ENCODE measurements at places on chromosomes 4 and X. TPM values are rescaled to one million over a fixed set of nuclear protein-coding genes. Genes with fewer than 3 reads are reported as not detected.

Gene XG
- total RNA-seq = not detected

Gene MAGEB17
- total RNA-seq = not detected

Gene PNMA6F
- total RNA-seq = not detected

- no peak for DNase-seq
- no peak overlapping the region for H3K4me3 ChIP-seq
- no peaks in the 10 kb centered on the region for H3K36me3 ChIP-seq
- H3K27me3 ChIP-seq = no peaks in the 10 kb centered on the region
- H3K27ac ChIP-seq = no peak overlapping the region
- H3K4me1 ChIP-seq = no peaks in the 10 kb centered on the region
These were observed 1010.8 kb downstream of the STPG2 start for GRCh38 chr4:97132435-97132834.

- H3K27ac ChIP-seq = no peak overlapping the region
- no peaks in the 10 kb centered on the region for H3K4me1 ChIP-seq
- H3K27me3 ChIP-seq = peaks cover 9% of the 10 kb centered on the region
- no peaks in the 10 kb centered on the region for H3K36me3 ChIP-seq
- no peak overlapping the region for H3K4me3 ChIP-seq
These were observed 100.8 kb upstream of the USP38 start for GRCh38 chr4:143083756-143084472.

DNA sequence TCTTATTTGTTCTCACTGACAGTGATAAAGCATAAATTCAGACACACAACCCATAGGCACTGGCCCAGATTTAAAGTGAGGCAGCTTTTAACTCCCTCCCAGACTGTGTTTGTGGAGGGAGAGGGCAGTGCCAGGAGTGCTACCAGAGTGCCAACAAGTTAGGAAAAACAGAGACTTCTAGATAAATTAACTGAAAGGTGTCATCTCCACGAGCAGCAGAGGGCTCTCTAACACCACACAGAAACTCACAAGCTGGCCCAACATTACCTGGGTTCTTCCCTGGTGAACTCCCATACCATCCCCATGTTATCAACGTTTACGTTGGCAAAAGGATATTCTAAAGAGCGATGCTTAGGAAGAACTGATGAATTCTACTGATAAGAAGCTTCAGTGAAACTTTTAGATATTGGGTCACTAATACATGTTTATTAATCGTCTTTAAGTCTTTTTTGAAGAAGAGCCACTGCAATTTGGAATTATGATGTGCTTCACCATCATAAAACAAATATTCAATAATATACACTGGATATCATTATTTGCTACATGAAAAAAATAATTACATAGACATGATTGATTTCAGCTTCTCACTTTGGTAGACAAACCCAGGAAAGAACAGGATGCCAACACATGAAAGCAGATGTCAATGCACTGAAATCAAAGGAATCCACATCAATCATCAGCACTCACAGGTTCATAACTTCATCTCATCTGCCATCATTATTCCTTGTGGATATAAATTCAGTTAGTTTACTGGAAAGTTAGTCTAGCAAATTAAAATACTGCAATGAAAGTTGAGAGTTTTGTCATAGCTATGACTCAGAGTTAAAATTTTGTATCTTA lies 121.2 kb upstream of the NAP1L5 start:
- H3K4me3 ChIP-seq = no peak overlapping the region
- no peak overlapping the region for H3K27ac ChIP-seq
- peaks cover 8% of the 10 kb centered on the region for H3K27me3 ChIP-seq
- peaks cover 2% of the 10 kb centered on the region for H3K36me3 ChIP-seq

DNA sequence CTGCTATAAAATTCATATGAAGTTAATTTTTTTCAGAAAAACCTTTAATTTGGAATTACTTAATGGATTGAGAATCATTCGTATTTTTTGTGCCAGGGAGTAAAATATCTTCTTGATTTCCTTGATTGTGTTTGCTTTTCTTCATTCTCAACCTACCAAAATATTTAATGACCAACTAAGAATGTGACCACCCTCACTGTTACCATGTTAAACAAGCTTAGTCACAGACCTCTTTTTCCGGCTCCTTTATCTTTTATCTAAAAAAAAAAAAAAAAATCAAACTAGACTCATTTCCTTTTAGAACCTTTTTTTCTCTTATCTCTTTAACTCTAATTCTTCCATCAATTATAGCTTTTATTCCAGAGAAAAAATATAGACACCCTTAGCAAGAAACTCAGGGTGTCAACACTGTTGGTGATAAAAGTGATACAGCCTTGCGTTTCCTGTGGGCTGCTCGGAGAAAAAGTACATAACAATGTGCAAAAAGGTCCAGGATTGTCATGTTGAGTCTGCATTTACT lies 20.6 kb upstream of the HPGDS start:
- no peak overlapping the region for H3K27ac ChIP-seq
- DNase-seq = no peak
- peaks cover 6% of the 10 kb centered on the region for H3K27me3 ChIP-seq
- no peak overlapping the region for H3K4me3 ChIP-seq
- H3K4me1 ChIP-seq = no peaks in the 10 kb centered on the region

DNA sequence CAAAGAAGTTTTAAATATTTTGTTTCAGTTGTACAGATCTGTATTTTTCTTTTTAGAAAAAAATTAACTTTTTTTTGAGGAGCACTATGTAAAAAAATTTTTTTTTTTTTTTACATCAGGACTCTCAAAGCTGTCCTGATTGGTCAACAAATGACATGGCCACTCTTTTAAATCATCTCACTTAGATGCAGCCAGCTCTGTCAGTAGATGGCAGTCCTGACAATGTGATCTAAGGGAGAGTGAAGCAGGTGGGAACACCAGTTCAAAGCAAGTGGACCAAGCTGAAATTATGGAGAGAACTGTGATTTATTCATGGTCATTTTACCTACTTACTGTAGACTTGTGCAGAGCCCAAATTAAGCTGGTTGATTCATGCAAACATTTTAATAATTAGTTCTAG lies 174.7 kb upstream of the GPRIN3 start:
- no peak overlapping the region for H3K27ac ChIP-seq
- peaks cover 14% of the 10 kb centered on the region for H3K27me3 ChIP-seq
- H3K4me1 ChIP-seq = no peaks in the 10 kb centered on the region
- H3K36me3 ChIP-seq = peaks cover 4% of the 10 kb centered on the region
- no peak for DNase-seq
- no peak overlapping the region for H3K4me3 ChIP-seq

- H3K4me3 ChIP-seq = no peak overlapping the region
- no peaks in the 10 kb centered on the region for H3K4me1 ChIP-seq
- no peaks in the 10 kb centered on the region for H3K36me3 ChIP-seq
These were observed 185.0 kb upstream of the GLRA2 start for GRCh38 chrX:14344172-14344940.

DNA sequence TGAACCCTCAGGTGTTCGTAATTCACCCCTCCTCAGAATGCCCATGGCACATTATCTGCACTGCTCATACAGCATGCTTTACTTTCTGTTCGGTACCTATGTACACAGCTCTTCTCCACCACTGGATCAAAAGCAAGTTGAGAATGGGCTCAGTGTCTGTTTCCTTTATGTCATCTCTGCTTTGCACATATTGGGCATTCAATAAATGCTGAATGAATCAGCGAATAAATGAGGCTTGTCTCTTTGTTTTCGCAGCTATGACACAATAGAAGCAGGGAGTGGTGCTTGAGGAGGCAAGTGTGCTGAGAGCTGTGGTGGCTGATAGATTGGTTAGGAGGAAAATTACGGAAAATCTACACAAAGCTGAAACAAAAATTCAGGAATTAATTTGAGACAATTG lies 109.1 kb upstream of the VMA21 start:
- DNase-seq = no peak
- H3K27ac ChIP-seq = no peak overlapping the region
- H3K4me1 ChIP-seq = no peaks in the 10 kb centered on the region
- no peaks in the 10 kb centered on the region for H3K36me3 ChIP-seq
- no peak overlapping the region for H3K4me3 ChIP-seq

GRCh38 chr4:6322761-6323566 lies 53.3 kb downstream of the WFS1 start:
- no peak for DNase-seq
- no peaks in the 10 kb centered on the region for H3K36me3 ChIP-seq
- H3K4me3 ChIP-seq = no peak overlapping the region
- H3K27ac ChIP-seq = no peak overlapping the region
- peaks cover 23% of the 10 kb centered on the region for H3K27me3 ChIP-seq

- peaks cover 1% of the 10 kb centered on the region for H3K4me1 ChIP-seq
- H3K27me3 ChIP-seq = peaks cover 7% of the 10 kb centered on the region
- no peaks in the 10 kb centered on the region for H3K36me3 ChIP-seq
- H3K27ac ChIP-seq = no peak overlapping the region
- no peak overlapping the region for H3K4me3 ChIP-seq
These were observed 27.8 kb downstream of the BANK1 start for GRCh38 chr4:101818362-101818761.

GRCh38 chr4:80232707-80233370 lies 33.6 kb upstream of the FGF5 start:
- no peak overlapping the region for H3K4me3 ChIP-seq
- no peak overlapping the region for H3K27ac ChIP-seq
- H3K27me3 ChIP-seq = peaks cover 3% of the 10 kb centered on the region

DNA sequence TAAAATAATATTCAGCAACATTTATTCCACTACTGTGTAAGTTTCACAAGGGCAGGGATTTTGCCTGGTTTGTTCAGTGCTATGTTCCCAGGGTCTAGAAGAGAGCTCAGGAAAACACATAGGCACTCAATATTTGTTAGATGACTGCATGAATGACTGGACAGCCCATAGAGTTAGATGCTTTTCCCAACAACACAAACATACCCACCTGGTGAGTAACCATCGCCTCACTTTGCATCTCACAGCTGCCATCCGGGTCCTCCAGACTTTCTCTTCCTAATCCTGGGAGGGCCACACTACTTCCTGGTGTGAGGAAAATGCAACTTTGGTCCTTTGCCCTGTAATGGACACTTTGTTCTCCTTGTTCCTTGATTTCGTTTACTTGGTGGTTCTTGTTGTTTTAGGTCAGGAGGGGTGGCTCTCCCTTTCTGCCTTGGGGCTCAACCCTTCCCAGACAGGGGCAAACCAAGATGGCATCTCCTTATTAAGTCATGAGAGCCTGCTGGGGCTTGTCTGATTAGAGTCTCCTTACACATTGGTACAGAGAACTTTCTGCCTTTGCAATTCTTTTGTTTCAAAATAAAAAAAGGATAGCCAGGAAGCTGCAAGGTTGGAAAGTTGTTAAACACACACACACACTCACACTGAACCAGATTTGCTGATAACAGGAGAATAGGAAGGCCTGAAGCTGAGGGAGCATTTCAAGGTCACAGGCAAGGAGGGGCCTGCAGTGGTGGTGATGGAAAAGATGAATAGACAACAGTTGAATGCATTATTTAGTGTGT lies 190.6 kb downstream of the MID1IP1 start:
- no peak for DNase-seq
- H3K4me1 ChIP-seq = no peaks in the 10 kb centered on the region
- no peaks in the 10 kb centered on the region for H3K36me3 ChIP-seq
- no peaks in the 10 kb centered on the region for H3K27me3 ChIP-seq
- no peak overlapping the region for H3K27ac ChIP-seq

GRCh38 chr4:163003979-163004378 lies 162.7 kb downstream of the NAF1 start:
- H3K36me3 ChIP-seq = no peaks in the 10 kb centered on the region
- H3K27ac ChIP-seq = no peak overlapping the region
- no peak for DNase-seq
- H3K4me3 ChIP-seq = no peak overlapping the region
- H3K4me1 ChIP-seq = no peaks in the 10 kb centered on the region

Gene PCGF3
- total RNA-seq = 51.6 TPM

Gene MAGEC3
- not detected for total RNA-seq

Gene SERPINA7
- not detected for total RNA-seq

DNA sequence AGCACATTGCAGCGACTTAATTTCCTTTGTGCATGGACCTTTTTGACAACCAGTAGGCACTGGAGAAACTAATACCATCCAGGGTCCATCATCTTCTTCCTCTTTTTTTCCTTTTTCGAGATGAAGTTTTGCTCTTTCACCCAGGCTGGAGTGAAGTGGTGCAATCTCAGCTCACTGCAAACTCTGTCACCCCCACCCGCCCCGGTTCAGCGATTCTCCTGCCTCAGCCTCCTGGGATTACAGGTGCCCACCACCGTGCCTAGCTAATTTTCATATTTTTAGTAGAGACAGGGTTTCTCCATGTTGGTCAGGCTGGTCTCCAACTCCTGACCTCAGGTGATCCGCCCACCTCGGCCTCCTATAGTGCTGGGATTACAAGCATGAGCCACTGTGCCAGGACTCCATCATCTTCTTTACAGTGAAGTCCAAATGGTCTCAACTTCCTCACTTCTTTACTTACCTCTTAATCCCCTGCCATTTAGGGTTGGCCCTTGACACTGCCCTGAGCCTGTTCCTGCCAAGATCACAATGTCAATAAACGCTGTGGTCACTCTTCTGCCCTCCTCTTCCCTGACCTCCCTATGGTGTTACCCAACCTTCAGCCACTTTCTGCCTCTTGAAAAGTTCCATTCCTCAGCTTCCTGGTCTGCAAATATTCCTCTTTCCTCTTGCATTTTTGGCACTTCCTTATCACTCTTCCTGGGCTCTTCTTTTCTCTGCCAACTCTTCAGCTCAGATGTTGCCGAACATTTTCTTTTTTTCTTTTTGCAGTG lies 119.8 kb upstream of the SLC34A2 start:
- H3K27me3 ChIP-seq = peaks cover 2% of the 10 kb centered on the region
- H3K4me1 ChIP-seq = no peaks in the 10 kb centered on the region
- no peak for DNase-seq
- H3K4me3 ChIP-seq = no peak overlapping the region

DNA sequence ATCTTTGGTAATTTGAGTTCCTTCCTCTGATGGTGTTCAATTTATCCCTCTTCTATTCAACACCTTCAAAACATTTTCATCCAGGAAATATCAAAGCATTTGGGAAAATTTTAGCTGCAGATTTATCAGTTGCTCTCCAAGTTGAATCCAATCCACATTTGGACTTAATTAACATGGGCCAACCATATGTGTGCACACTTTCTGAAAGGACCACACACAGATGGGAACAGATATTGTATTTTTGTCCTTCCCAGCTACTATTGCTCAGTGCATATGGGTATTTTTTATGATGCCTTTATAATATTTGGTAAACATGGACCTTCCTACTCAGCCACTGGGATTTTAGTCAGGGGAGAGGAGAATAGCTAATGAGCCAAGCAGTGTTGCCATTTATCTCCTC lies 65.2 kb downstream of the GLRA2 start:
- no peaks in the 10 kb centered on the region for H3K4me1 ChIP-seq
- H3K4me3 ChIP-seq = no peak overlapping the region
- no peak overlapping the region for H3K27ac ChIP-seq
- H3K27me3 ChIP-seq = no peaks in the 10 kb centered on the region
- no peak for DNase-seq

Gene CSAG3
- not detected for total RNA-seq

Gene VBP1
- 49.2 TPM for total RNA-seq
